Panc1 (cell line): ENCODE measurements at places on chromosomes 2 and 18. TPM values are rescaled to one million over a fixed set of nuclear protein-coding genes. Genes with fewer than 3 reads are reported as not detected.

Gene POTEE
- 1.1 TPM for total RNA-seq

Gene RNU2-63P
- 14.0 TPM for total RNA-seq

Gene HJURP
- total RNA-seq = 87.0 TPM

Gene STARD6
- not detected for total RNA-seq

Gene UGT1A4
- total RNA-seq = not detected

Gene HOXD10
- not detected for total RNA-seq

Gene ITPRIPL1
- 12.2 TPM for total RNA-seq

Gene LIMS3
- 2.6 TPM for total RNA-seq

Gene GCKR
- 0.33 TPM for total RNA-seq

Gene LYG1
- total RNA-seq = 0.23 TPM

Gene GAREM1
- 4.7 TPM for total RNA-seq

Gene TDRD15
- total RNA-seq = not detected

Gene ERLEC1
- total RNA-seq = 43.9 TPM

Gene NXPH2
- total RNA-seq = 5.4 TPM

Gene POTEJ
- total RNA-seq = not detected

Gene MEIS1
- 2.0 TPM for total RNA-seq

Gene NT5DC4
- not detected for total RNA-seq

Gene RAB17
- total RNA-seq = 23.6 TPM

Gene FBXO36
- total RNA-seq = 3.9 TPM

Gene VAMP5
- total RNA-seq = 21.3 TPM

Gene PDIA6
- 271 TPM for total RNA-seq

Gene UCN
- total RNA-seq = 4.4 TPM

Gene CD8A
- 0.41 TPM for total RNA-seq

Gene MAB21L4
- 0.21 TPM for total RNA-seq

Gene ATG16L1
- total RNA-seq = 52.3 TPM

Gene NYAP2
- not detected for total RNA-seq

Gene WDCP
- total RNA-seq = 20.0 TPM

Gene RAB11FIP5
- 27.3 TPM for total RNA-seq

Gene CACNB4
- total RNA-seq = 1.7 TPM
